ENCODE measurements at places on chromosomes 4 and X.

GRCh38 chr4:150136036-150136435 lies 57.8 kb downstream of the DCLK2 start:
- DNase-seq, result no peak

DNA sequence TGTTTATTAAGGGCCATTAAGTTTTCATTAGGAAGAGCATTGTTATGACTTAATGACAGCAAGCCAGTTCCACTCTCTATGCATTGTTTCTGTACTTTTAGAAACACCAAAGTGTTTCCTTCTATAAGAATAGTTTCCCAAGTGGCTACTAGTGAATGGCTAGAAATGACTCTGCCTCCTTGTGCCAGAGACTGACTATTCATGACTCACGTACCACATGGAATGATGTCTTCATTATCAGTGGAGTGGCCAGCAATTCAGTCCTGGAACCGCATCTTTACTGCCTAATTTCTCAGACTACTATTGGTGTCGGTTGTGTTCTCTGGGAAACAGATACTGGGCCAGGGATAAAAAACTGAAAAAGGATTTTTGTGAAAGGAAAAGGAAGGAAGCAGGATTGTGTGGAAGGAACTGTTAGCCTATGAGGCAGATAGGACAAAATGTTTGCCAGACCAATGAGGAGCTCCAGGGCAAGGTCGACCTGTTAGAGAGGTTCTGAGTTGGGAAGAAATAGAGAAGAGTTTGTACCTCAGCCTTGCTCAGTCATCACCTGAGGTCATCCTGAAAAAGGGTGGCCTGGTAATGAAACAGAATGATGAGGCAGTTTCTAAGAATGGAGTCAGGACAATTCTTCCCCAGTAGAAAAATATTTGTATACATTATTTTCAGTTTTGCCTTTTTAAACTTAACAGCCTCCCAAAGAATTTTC lies 218.6 kb downstream of the SPCS3 start:
- DNase-seq, result no peak

- peak; percentile 77 for DNase-seq
These were observed at the start of gene MAGEB3 for GRCh38 chrX:30230395-30230794. Gene MAGEB3, plus strand, starts transcription at chrX:30230657. Its CDS starts 5,268 bp downstream, at chrX:30235925.

GRCh38 chr4:88015659-88016295 lies 8.3 kb downstream of the PKD2 start:
- no peak for DNase-seq

DNA sequence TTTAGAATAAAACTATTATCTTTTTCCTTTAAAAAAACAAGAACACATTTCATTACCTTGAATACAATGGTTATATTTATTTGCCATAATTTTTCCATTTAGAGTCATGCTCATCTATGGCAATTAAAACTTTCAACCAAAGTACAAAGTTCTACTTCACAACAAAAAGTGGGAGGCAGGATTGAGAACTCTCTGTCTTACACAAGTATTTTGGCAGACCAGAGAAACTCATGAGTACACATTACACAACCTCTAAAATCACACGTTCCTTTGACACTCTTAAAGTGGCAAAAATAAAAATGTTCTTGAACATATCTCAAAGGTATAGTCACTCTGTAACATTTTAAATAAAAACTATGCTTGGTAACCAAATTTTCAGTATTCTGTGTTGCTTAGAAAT lies 213.4 kb downstream of the IL15 start:
- no peak for DNase-seq
